ENCODE measurements at places on chromosomes 11 and 22. TPM values are rescaled to one million over a fixed set of nuclear protein-coding genes. Genes with fewer than 3 reads are reported as not detected.
A peak's percentile ranks its signal among the peaks of the same experiment; 100 is the strongest.

- no peaks in the 10 kb centered on the region for H3K4me1 ChIP-seq
- H3K27me3 ChIP-seq, result no peaks in the 10 kb centered on the region
- no peak overlapping the region for H3K27ac ChIP-seq
These were observed 7.1 kb downstream of the CASP12 start for GRCh38 chr11:104891135-104891534.

DNA sequence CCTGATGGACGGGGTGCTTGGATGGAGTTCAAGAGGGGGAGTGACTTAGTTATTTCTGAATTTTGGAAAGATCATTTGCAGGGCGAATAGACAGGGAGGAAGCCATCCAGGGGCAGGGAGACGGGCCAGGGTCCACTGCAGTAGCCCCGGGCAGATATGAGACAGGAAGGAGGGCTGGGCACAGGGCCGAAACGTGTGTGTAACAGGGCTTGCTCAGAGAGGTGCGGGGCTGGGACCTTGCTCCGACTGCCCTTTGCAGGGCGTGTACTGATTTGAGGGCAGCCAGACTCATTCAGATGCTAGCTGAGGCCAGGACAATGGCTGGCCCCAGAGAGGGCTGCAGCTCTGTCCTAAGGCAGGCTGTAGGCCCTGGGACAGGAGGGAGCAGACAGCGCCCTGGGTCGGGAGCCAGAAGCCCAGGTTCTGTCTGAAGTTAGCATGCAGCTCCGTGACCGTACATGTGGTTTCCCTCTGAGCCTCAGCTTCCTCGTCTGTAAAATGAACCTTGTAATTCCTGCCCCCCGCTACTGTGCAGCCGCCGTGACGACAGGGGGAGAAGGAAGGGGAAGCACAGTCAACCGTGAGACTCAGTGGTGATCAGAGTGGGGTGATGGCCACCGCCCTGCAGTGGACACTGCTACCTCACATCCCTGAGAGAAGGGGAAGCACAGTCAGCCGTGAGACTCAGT, 103.4 kb downstream of the PHF21B start:
- H3K36me3 ChIP-seq, result no peaks in the 10 kb centered on the region
- no peaks in the 10 kb centered on the region for H3K4me1 ChIP-seq
- no peak overlapping the region for H3K4me3 ChIP-seq
- DNase-seq, result no peak
- H3K27ac ChIP-seq, result no peak overlapping the region

- no peaks in the 10 kb centered on the region for H3K36me3 ChIP-seq
- H3K27ac ChIP-seq, result no peak overlapping the region
- H3K4me1 ChIP-seq, result no peaks in the 10 kb centered on the region
- DNase-seq, result no peak
- H3K27me3 ChIP-seq, result no peaks in the 10 kb centered on the region
These were observed 19.2 kb upstream of the OR51L1 start for GRCh38 chr11:4975436-4975835.

DNA sequence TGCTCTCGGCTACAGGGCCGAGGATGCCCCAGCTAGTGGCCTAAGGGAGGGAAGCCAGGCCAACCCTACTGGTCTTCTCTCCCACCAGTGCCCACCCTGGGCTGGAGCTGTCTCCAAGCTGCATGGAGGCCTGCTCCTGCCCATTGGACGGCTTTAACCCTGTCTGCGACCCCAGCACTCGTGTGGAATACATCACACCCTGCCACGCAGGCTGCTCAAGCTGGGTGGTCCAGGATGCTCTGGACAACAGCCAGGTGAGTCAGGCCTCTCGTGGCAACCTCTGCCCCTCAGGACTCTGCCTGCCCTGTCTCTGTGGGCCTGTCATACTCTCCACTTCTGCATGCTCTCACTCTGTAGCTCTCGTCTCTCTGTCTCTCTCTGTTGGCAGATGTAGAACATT, 44.1 kb upstream of the TPBGL start:
- no peak overlapping the region for H3K27ac ChIP-seq
- no peaks in the 10 kb centered on the region for H3K27me3 ChIP-seq
- no peaks in the 10 kb centered on the region for H3K36me3 ChIP-seq

DNA sequence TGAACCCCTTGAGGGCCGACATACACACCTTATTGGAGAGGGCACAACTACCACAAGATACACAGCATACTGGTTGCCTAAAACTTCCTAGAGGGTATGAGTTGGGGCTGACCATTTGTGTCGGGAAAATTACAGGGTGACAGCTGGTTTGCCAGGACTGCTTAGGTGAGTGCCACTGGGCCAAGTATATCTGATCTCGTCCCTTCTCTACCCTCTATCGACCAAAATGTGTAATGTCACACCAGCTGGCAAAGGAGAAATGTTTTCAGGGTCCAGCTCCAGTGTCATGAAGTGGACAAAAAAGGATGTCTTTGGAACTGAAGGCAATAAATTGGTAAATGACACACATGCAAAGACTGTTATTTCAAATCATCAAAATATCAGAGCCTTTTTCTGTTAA, 126.1 kb downstream of the PGR start:
- no peak for DNase-seq
- no peak overlapping the region for H3K27ac ChIP-seq
- no peaks in the 10 kb centered on the region for H3K36me3 ChIP-seq
- H3K4me1 ChIP-seq, result no peaks in the 10 kb centered on the region

DNA sequence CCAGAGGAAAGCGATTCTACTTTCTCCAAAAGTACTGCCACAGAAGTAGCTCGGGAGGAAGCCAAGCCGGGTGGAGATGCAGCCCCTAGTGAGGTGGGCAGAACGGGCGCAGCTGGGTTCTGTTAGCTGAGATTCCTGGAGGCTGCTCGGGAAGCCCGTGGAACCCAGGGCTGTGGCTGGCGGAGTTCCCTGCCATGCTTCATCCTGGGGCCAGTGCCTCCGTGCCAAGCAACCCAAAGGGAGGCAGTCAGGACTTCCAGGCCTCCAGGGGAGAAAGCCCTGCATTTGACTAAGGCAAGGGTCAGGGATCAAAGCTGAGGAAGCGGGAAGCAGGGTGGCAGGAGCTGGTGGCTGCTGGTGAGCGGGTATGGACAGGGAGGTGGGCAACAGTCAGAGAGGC, 6.7 kb upstream of the TRMU start:
- H3K36me3 ChIP-seq, result no peaks in the 10 kb centered on the region
- no peaks in the 10 kb centered on the region for H3K27me3 ChIP-seq
- H3K4me3 ChIP-seq, result no peak overlapping the region
- H3K4me1 ChIP-seq, result no peaks in the 10 kb centered on the region
- no peak for DNase-seq

GRCh38 chr11:64186492-64187165, 658 bp downstream of the STIP1 start:
- peaks cover 3% of the 10 kb centered on the region for H3K36me3 ChIP-seq
- DNase-seq, result no peak
- peak overlapping the region; percentile 66 for H3K27ac ChIP-seq
- H3K4me1 ChIP-seq, result peaks cover 27% of the 10 kb centered on the region
- no peak overlapping the region for H3K4me3 ChIP-seq
- H3K27me3 ChIP-seq, result no peaks in the 10 kb centered on the region

DNA sequence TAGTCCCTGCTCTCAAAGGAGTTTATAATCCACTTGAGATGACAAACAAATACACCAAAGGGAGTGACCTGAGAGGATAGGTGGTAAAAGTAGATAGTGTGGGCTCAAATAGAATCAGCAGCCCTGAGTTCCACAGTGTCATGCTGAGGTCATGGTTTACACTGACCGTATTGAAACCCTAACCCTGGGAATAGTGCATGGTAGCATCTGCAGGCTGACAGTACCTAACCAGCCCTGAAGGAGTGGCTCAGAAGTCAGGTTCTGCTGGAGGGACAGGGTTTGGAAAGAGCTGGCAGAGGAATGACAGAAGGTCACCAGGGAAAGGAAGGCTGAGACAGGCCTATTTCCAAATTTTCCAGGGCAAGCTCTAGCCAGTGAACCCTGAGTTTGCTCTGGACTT, 9.2 kb upstream of the TMPRSS5 start:
- H3K27me3 ChIP-seq, result no peaks in the 10 kb centered on the region
- H3K27ac ChIP-seq, result no peak overlapping the region
- no peaks in the 10 kb centered on the region for H3K4me1 ChIP-seq
- no peak overlapping the region for H3K4me3 ChIP-seq
- H3K36me3 ChIP-seq, result peaks cover 8% of the 10 kb centered on the region

DNA sequence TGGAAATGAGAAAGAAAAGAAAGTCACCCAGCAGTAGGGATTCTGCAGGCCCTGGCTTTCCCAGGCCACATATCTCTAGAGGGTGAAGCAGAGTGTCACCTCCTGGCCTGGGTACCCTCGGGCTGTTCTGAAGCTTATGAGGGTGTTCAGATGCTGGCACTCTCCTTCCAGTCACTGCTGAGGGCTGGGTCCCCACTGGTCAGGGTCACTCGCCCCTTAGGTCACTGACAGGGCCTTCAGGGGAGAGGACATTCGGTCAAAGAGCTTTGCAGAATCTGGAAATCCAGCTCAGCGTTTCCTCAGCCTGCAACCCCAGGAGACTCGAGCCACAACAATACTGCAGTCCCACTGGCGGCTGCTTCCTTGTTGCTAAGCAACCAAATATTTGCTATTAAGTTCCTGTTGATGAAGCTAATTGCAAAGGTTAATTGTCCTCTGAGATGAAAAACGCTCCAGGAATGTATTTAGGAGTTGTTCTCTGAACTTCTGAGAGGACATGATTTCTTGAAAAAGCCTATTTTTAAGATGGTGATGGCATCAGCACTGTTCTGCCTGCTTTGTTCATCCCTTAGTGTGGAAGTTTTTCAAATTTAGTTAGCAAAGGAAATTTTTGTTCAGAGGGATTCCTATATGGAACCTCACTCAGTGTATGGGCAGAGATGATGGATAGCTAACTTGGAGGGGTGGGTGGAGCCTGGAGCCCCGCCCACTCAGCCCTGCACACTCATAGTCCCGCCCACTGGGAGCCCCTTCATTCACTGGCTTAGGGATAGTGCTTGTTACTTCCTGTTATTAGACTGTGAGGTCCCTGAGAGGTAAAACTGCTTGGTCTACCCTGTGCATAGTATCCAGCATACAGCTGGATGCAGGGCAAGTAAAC, 109.2 kb downstream of the CSNK2A3 start:
- H3K36me3 ChIP-seq, result no peaks in the 10 kb centered on the region
- peak overlapping the region; percentile 74 for H3K27ac ChIP-seq
- peak overlapping the region; percentile 13 for H3K4me3 ChIP-seq
- H3K27me3 ChIP-seq, result no peaks in the 10 kb centered on the region
- no peak for DNase-seq
- H3K4me1 ChIP-seq, result peaks cover 10% of the 10 kb centered on the region

DNA sequence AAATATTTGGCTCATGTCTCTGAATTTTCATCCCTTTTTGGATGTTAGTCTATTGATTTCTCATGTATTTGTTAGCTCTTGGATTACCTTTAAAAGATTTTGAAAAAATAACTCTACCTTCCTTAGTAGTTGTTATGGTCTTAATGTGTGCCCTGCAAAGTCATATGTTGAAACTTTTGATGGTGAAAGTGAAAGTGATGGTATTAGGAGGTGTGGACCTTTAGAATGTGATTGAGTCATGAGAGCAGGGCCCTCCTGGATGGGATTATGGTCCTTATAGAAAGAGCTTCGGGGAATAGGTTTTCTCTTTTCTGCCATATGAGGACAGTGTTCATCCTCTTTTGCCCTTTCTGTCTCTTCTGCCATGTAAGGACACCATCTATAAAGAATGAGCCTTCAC, 33.6 kb upstream of the MPPED2 start:
- H3K36me3 ChIP-seq, result no peaks in the 10 kb centered on the region
- DNase-seq, result no peak
- H3K4me1 ChIP-seq, result no peaks in the 10 kb centered on the region
- no peak overlapping the region for H3K27ac ChIP-seq
- no peak overlapping the region for H3K4me3 ChIP-seq

GRCh38 chr11:71991494-71991893, 7.2 kb upstream of the IL18BP start:
- peaks cover 14% of the 10 kb centered on the region for H3K36me3 ChIP-seq
- H3K27me3 ChIP-seq, result no peaks in the 10 kb centered on the region
- H3K4me3 ChIP-seq, result no peak overlapping the region

GRCh38 chr11:3189886-3190583, 24.9 kb upstream of the OSBPL5 start:
- H3K36me3 ChIP-seq, result no peaks in the 10 kb centered on the region
- DNase-seq, result peak; percentile 33
- no peaks in the 10 kb centered on the region for H3K27me3 ChIP-seq

- DNase-seq, result peak; percentile 73
- no peak overlapping the region for H3K27ac ChIP-seq
- H3K4me1 ChIP-seq, result no peaks in the 10 kb centered on the region
- no peaks in the 10 kb centered on the region for H3K27me3 ChIP-seq
These were observed 10.9 kb upstream of the HBE1 start for GRCh38 chr11:5280582-5281102.

GRCh38 chr11:31856248-31856647, 45.1 kb upstream of the PAX6 start:
- H3K4me1 ChIP-seq, result no peaks in the 10 kb centered on the region
- H3K27ac ChIP-seq, result no peak overlapping the region
- no peaks in the 10 kb centered on the region for H3K27me3 ChIP-seq
- DNase-seq, result no peak

DNA sequence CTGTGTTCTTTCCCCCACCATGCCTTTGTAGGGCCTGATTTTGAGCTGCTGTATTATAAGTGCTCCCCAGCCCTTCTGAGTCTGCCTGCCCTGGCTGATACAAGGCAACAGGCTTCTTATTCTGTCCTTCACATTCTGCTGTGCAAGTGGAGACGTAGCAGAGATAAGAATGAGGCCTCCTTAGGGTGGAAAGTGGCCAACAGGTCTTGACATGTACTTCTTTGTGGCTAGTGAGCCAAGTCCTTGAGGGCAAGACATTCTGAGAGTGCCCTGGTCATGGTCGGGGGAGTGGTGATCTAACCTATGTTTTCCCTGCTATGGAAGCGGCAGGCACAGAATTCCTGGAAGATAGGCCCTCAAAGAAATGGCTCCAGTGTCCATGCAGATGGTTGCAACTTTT, 235.7 kb upstream of the CADM1 start:
- H3K4me1 ChIP-seq, result no peaks in the 10 kb centered on the region
- H3K4me3 ChIP-seq, result no peak overlapping the region
- no peaks in the 10 kb centered on the region for H3K27me3 ChIP-seq
- DNase-seq, result no peak
- no peak overlapping the region for H3K27ac ChIP-seq

The OR51B4 gene
- not detected for total RNA-seq

The PAAF1 gene
- 36.3 TPM for total RNA-seq

The SLC22A8 gene
- not detected for total RNA-seq

The GPHA2 gene
- not detected for total RNA-seq
